ENCODE measurements at places on chromosomes 7 and 10. TPM values are rescaled to one million over a fixed set of nuclear protein-coding genes. Genes with fewer than 3 reads are reported as not detected.
A peak's percentile ranks its signal among the peaks of the same experiment; 100 is the strongest.

GRCh38 chr10:128481152-128481840, 355.1 kb upstream of the MKI67 start:
- H3K4me3 ChIP-seq = no peak overlapping the region
- no peak overlapping the region for H3K27ac ChIP-seq
- no peaks in the 10 kb centered on the region for H3K36me3 ChIP-seq
- DNase-seq = no peak
- peaks cover 10% of the 10 kb centered on the region for H3K27me3 ChIP-seq
- H3K4me1 ChIP-seq = no peaks in the 10 kb centered on the region

The TEX47 gene
- total RNA-seq = not detected

The RSPH10B gene
- total RNA-seq = not detected

The UPK3BL1 gene
- 5.2 TPM for total RNA-seq

DNA sequence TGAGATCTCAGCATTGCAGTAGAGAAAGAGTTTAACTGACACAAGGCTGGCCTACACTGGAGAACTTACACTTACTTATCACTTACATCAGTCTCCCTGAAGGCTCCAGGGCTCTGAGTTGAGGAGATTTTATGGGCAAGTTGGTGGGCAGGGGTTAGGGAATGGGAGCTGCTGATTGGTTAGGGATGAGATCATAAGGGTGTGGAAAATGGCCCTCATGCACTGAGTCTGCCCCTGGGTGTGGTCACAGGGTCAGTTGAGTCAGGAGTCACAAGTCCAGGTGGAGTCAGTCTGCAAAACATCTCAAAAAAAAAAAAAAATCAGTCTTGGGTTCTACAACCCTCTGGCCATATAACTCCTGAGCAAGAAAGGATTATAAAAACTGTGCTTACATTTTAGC, 60.5 kb downstream of the PPP1R17 start:
- DNase-seq = no peak
- H3K27ac ChIP-seq = no peak overlapping the region
- no peaks in the 10 kb centered on the region for H3K4me1 ChIP-seq
- H3K36me3 ChIP-seq = no peaks in the 10 kb centered on the region

The UCMA gene
- total RNA-seq = not detected

DNA sequence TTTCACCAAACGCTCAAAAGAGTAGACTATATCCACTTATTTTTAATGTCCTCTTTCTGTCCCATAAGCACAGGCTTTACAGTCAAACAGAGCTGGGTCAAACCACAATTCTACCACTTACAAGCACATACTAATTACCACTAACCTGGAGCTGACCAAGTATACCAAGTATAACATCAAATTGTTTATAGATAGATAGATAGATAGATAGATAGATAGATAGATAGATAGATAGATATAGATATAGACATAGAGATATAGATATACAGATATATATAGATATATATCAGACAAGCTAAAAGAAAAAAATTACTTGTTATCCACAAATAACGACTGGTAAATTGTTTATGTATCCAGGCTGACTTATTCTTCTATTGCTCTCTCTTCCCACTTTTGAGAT, 52.5 kb upstream of the SPOCK2 start:
- peaks cover 9% of the 10 kb centered on the region for H3K36me3 ChIP-seq
- H3K27me3 ChIP-seq = no peaks in the 10 kb centered on the region
- H3K27ac ChIP-seq = no peak overlapping the region
- no peak overlapping the region for H3K4me3 ChIP-seq
- DNase-seq = no peak
- no peaks in the 10 kb centered on the region for H3K4me1 ChIP-seq

- no peak overlapping the region for H3K4me3 ChIP-seq
- H3K4me1 ChIP-seq = no peaks in the 10 kb centered on the region
- DNase-seq = no peak
- H3K36me3 ChIP-seq = no peaks in the 10 kb centered on the region
These were observed 791.4 kb downstream of the PCDH15 start for GRCh38 chr10:54009672-54010071.

- peaks cover 13% of the 10 kb centered on the region for H3K4me1 ChIP-seq
- H3K27me3 ChIP-seq = no peaks in the 10 kb centered on the region
- DNase-seq = no peak
- H3K4me3 ChIP-seq = peak overlapping the region; percentile 57
- H3K36me3 ChIP-seq = no peaks in the 10 kb centered on the region
These were observed 1.5 kb downstream of the MEST start for GRCh38 chr7:130493275-130493873.

GRCh38 chr7:73832806-73833205, 2.0 kb downstream of the CLDN4 start:
- H3K36me3 ChIP-seq = no peaks in the 10 kb centered on the region
- no peak for DNase-seq
- H3K4me1 ChIP-seq = peaks cover 6% of the 10 kb centered on the region
- no peak overlapping the region for H3K27ac ChIP-seq
- H3K27me3 ChIP-seq = peaks cover 11% of the 10 kb centered on the region

GRCh38 chr7:91034459-91035368, 229.5 kb upstream of the FZD1 start:
- no peaks in the 10 kb centered on the region for H3K4me1 ChIP-seq
- no peak overlapping the region for H3K27ac ChIP-seq
- no peaks in the 10 kb centered on the region for H3K36me3 ChIP-seq
- no peak overlapping the region for H3K4me3 ChIP-seq
- no peaks in the 10 kb centered on the region for H3K27me3 ChIP-seq
- no peak for DNase-seq

The FGFBP3 gene
- 0.33 TPM for total RNA-seq

GRCh38 chr10:77554996-77555397, 82.6 kb downstream of the KCNMA1 start:
- no peak overlapping the region for H3K27ac ChIP-seq
- no peak for DNase-seq
- H3K4me1 ChIP-seq = no peaks in the 10 kb centered on the region
- H3K36me3 ChIP-seq = no peaks in the 10 kb centered on the region
- no peaks in the 10 kb centered on the region for H3K27me3 ChIP-seq

The HKDC1 gene
- total RNA-seq = not detected

The FBXL15 gene
- 6.7 TPM for total RNA-seq

The C10orf53 gene
- total RNA-seq = not detected

DNA sequence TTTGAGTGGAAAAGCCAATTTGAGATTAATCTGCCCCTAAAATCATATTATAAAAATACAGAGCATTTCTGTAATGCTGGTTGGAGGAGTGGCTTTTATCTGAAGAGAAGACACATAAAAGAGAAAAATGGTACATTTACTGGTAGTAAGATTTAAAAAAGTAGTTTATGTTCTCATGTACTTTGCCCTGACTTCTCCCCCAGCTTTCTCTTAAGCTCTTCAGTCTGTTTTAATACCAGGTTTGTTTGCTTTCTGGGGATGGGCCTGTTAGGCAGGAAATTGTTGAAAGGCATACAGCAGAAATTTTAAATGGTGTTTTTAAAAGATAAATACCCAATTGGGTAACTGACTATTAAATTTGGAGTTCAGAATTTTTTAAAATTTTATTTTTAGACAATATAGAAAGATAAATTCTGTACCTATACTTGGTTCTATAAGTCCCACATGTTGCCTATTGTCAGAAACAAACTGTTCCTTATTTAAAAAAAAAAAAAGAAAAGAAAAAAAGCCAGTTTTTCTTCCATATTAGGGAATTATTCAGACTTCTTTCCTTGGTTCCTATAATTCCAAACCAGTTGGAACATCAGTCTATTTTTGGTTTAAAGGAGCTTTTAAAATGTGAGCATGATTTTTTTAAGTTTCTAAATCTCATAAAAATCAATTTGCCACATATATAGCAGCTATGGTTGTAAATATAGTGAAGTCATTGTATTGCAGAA, 136.6 kb downstream of the ARID5B start:
- DNase-seq = no peak
- H3K27me3 ChIP-seq = no peaks in the 10 kb centered on the region
- H3K4me3 ChIP-seq = no peak overlapping the region

GRCh38 chr10:30467651-30468338, 33.8 kb downstream of the MAP3K8 start:
- no peaks in the 10 kb centered on the region for H3K27me3 ChIP-seq
- no peak overlapping the region for H3K4me3 ChIP-seq
- H3K27ac ChIP-seq = no peak overlapping the region
- H3K36me3 ChIP-seq = peaks cover 2% of the 10 kb centered on the region

The MOSPD3 gene
- total RNA-seq = 10.6 TPM
